ENCODE measurements at places on chromosomes 4 and X.

DNA sequence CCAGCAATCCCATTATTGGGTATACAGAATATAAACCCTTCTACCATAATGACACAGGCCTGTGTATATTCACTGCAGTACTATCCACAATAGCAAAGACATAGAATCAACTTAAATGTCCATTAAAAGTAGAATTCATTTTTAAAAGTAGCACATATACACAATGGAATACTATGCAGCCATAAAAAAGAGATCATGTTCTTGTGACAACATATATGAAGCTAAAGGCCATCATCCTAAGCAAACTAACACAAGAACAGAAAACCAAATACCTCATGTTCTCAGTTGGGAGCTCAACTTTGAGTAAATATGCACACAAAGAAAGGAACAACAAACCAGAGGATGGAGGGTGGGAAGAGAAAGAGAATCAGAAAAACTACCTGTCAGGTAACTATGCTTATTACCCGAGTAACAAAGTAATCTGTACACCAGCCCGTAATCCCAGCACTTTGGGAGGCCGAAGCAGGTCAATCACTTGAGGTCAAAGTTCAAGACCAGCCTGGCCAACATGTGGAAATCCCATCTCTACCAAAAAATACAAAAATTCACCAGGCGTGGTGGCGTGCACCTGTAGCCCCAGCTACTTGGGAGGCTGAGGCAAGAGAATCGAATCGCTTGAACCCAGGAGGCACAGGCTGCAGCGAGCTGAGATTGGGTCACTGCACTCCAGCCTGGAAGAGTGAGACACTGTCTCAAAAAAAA lies 22.8 kb downstream of the DHX15 start:
- no peak for DNase-seq

DNA sequence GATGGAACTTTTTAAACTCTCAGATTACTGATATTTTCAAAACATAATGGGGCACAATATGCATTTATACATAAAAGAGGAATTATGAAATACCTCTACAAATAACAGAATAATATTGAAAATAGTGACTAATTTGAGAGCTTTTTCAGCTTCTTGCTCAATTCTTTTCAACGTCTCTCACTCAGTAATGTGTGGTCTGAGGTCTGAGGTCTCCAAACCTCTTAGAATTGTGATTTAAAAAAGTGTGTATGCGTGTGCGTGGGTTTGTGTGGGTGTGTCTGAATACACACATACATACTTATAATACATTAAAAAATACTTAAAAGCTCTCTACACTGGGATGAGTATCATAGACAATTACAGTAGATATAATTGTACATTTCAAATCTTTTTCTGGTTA lies 7.9 kb downstream of the NDNF start:
- no peak for DNase-seq

DNA sequence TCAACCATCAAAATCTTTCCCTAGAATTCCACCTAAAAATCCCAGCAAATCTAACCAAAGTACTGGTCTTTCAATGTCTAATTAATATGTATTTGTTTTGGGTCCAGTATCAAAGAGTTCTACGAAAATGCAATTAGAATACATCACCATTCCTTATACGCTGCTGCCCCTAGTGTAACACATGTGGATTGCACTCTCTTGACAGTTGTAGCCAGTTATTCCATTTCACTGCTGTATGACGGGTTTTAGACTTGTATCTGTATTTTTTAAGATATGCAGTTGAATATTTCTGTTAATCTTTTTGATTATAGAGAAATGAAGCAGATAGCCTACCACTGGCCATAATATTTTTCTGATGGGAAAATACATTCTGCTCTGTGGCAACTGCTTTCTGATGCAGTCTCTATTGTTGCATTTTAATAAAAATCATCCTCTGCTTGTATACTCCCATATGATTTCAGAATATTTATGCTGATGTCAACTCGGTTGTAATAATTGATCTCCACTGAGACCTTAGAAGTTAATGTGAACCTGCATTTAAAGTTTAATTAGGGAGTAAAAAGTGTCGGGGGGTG lies 17.1 kb upstream of the PAGE2B start:
- no peak for DNase-seq

- no peak for DNase-seq
These were observed 89.7 kb downstream of the COL4A6 start for GRCh38 chrX:108348525-108348924.

DNA sequence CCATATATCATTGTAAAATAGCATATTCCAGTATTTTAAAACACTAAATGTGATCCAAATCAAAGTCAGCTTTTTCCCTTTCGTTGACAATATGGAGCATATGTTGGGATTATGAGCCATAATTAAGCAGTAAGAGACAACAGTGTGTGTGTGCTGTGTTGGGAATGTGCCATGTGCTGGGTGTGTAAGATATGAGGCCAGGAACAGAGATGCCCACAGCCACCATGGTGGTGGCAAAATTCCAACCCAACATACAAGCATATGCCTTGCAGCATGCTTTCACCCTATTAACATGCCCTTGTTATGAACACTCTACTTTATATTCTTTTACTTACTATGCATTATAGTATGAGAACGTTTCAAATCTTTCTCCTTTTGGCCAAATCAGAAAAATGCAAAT lies 1560.4 kb upstream of the TENM3 start:
- no peak for DNase-seq

GRCh38 chr4:18081708-18082107 lies 60.2 kb upstream of the LCORL start:
- no peak for DNase-seq

- no peak for DNase-seq
These were observed 24.3 kb upstream of the PCDH10 start for GRCh38 chr4:133124746-133125145.

DNA sequence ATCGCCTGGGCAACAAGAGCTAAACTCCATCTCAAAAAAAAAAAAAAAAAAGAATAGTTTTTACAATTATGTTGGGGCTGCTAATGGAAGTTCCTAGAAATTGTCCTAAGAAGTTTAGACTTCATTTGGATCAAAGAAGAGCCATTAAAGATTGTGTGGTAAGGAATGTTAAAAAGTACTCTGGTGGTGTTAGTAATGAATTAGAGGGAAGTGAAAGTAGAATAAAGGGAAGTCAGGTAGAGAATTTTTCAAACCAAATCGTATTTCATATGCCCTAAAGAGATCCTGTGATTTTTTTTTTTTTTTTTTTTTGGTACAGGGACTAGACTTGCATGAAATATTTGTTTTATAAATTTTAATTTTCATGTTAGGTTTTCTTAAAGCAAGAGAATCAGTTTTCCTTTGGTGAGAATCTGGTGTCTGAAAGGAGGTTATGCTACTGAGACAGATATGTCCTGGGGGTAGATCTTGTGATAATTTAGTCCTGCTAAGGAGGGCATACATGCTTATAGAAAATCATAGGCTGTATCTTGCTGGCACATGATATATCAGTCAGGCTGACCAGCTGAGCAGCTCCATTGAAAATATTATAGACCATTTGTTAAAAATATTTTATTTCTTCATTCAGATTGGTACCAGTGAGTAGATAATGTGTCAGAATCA lies 10.7 kb downstream of the SEC24B start:
- DNase-seq, result no peak

GRCh38 chr4:112277220-112277619 lies 8.5 kb downstream of the TIFA start:
- no peak for DNase-seq

- DNase-seq, result no peak
These were observed 5.9 kb upstream of the HPGD start for GRCh38 chr4:174528226-174528625.

GRCh38 chrX:112669824-112670223 lies 9.9 kb downstream of the LHFPL1 start:
- DNase-seq, result no peak

- no peak for DNase-seq
These were observed 49.1 kb downstream of the PDGFRA start for GRCh38 chr4:54278216-54278615.

GRCh38 chr4:53818104-53818503 lies 226.8 kb upstream of the LNX1 start:
- no peak for DNase-seq

GRCh38 chrX:119755981-119756533 lies 2.3 kb upstream of the SOWAHD start:
- peak; percentile 21 for DNase-seq

- no peak for DNase-seq
These were observed 768.4 kb downstream of the PCDH18 start for GRCh38 chr4:136763919-136764318.
